NCI-H2107 (cell line): ENCODE measurements at places on chromosomes 5 and 9.

- no peak for DNase-seq
These were observed 117.2 kb downstream of the INVS start for GRCh38 chr9:100216178-100216787.

DNA sequence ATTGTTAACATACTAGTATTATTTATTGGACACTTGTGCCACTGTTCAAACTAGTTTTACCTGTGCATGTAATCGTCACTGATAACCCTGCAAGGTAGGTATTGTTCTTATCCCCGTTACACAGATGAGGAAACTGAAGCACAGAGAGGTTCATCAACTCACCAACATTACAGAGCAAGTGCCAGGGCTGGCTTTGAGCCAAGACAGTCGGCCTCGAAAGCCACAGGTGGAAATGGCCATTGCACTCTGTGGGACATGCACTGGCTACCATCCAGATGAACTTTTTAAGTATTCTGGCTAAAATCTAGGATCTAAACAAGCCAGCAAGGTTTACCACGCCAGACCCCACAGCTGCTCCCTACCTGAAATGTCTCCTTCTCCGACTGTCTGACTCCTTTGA lies 57.9 kb downstream of the TEX10 start:
- no peak for DNase-seq

GRCh38 chr5:109654455-109654854 lies 35.3 kb upstream of the MAN2A1 start:
- DNase-seq, result no peak

- DNase-seq, result no peak
These were observed 71.1 kb upstream of the LHFPL2 start for GRCh38 chr5:78719504-78720219.
